ENCODE measurements at places on chromosomes 2 and 18.
A peak's percentile ranks its signal among the peaks of the same experiment; 100 is the strongest.

DNA sequence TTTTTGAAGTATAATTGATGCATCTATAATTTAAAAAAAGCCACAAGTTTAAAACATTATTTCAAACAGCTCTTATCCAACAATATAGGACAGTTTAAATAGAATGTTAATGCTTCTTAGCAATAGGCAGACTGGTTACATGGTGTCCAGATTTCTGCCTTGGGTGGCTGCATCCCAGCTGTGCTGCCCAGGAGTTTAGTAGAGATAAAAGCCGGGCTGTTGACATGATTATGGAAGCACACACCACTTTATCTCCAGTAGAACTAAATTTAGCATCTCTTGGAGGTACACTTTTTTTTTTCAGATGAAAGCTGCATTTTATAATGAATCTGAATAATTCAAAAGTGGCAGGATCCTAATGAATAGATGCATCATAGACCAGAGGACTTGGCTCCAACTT is 309.7 kb downstream of the PLCL1 start:
- H3K36me3 ChIP-seq = no peaks in the 10 kb centered on the region
- H3K4me3 ChIP-seq = no peak overlapping the region
- H3K27ac ChIP-seq = no peak overlapping the region
- no peak for DNase-seq
- no peaks in the 10 kb centered on the region for H3K4me1 ChIP-seq

DNA sequence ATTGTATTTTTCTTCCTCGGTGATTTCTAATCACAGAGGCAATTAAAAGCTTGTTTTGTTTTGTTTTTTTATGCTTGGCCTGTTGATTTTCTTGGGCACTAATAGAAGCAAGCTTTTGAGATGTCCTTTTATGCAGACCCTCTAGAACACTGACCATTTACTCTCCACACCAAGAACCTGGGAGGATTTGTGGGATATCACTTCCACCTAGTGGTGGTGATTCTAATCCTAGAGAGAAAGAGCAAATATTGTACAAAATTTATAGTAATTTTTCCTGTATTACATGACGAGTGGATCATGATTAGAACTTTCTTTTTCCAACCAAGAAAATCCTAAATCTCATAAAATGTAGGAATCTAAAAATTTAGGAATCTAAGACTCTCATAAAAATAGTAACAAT is 23.4 kb downstream of the NEMP2 start:
- no peak for DNase-seq
- no peaks in the 10 kb centered on the region for H3K27me3 ChIP-seq
- no peaks in the 10 kb centered on the region for H3K4me1 ChIP-seq
- peaks cover 3% of the 10 kb centered on the region for H3K36me3 ChIP-seq
- H3K27ac ChIP-seq = no peak overlapping the region
- H3K4me3 ChIP-seq = no peak overlapping the region

DNA sequence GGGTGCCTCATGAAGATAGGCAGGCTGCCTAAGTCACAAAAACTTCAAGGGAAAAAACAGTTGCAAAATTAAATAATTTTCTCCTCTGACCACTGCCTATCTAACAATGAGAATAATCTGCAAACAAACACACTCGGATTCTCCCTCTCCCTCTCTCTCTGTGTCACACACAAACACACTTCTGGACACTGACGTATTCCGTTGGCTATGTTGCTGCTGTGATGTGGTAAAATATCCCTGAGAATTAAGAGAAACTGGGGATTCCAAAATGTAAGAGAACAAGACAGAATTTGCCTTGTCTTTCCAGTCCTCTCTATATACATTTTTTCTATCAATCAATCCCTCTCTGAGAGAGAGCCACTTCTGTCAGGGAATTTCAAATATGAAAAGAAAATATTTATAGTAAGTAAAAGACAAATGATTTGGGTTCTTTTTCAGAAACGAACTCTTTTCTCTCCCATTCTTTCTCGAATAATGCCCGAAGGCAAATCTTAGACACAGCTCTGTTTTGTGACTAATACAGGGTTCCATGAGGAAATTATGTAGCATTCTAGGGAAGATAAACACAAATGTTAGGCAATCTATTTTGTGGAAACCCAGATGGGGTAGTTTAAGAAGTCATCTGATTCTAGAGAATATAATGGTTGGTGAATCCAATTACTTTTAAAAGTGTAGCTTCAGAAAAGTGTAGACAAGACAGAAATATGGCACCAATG is 310.3 kb upstream of the CYP26B1 start:
- no peaks in the 10 kb centered on the region for H3K27me3 ChIP-seq
- no peak for DNase-seq
- H3K27ac ChIP-seq = peak overlapping the region; percentile 79
- peaks cover 23% of the 10 kb centered on the region for H3K4me1 ChIP-seq

GRCh38 chr2:196677404-196677803 is 37.9 kb downstream of the CCDC150 start:
- H3K4me3 ChIP-seq = no peak overlapping the region
- H3K36me3 ChIP-seq = peaks cover 2% of the 10 kb centered on the region
- no peak for DNase-seq
- no peaks in the 10 kb centered on the region for H3K27me3 ChIP-seq
- H3K27ac ChIP-seq = no peak overlapping the region
- H3K4me1 ChIP-seq = peaks cover 2% of the 10 kb centered on the region

- H3K4me1 ChIP-seq = no peaks in the 10 kb centered on the region
- H3K36me3 ChIP-seq = no peaks in the 10 kb centered on the region
- no peak for DNase-seq
- H3K4me3 ChIP-seq = no peak overlapping the region
- H3K27me3 ChIP-seq = peaks cover 36% of the 10 kb centered on the region
These were observed 329.5 kb downstream of the PAX3 start for GRCh38 chr2:221969087-221969829.

DNA sequence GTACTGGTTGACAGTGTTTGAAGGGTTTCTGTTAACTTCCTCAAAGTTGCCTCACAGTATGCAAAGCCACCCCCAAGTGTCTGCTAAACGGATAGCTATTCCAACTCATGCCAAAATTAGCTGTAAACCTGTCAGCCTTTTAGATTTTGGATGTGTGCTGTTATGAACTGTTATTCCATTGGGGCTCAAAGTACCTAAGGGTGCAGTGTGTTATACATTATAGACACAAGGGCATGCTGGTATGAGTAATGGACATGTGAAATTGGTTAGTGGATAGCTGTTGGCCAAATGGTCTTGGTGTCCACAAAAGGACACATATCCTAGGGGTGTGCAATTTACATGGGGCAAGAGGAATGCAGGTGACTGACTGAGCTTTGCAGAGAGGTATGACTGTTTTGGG is 33.7 kb upstream of the CCBE1 start:
- H3K4me1 ChIP-seq = no peaks in the 10 kb centered on the region
- H3K4me3 ChIP-seq = no peak overlapping the region
- no peak for DNase-seq
- no peaks in the 10 kb centered on the region for H3K36me3 ChIP-seq

DNA sequence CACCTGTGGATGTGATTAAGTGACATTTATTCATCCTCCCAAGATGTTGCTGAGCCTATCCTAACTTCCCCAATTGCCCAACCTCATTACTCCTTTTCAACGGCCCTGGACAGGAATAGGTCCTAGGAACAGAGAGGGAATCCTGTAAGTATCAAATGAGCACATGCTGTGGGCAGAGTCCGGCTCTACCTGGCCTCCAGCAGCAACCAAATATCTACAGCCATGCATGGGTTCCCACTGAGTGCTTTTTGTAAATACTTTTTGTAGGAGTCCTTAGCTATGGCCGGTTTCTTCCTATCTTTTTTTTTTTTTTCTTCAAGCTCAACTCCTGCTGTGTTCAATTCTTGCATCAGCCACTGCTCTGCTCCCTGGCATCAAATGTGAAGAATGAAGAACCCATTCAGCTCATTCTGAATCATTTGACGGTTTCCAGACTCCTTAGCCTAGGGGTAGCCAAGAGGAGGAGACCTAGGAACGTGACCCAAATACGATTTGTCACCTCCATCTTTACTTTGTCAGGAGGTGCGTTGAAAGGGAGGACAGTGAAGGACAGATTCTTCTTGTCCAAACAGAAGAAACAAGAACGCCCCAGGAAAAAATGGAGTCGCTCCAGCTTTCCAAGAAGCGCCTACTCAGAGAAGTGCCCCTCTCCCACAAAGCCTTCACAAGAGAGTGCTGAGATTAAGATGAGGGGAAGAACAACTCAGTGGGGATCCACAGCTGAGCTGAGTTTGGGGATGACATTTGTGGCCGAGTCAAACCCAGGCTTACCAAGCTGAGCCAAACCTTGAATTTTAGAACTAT is 46.7 kb upstream of the LCLAT1 start:
- no peaks in the 10 kb centered on the region for H3K36me3 ChIP-seq
- no peak overlapping the region for H3K4me3 ChIP-seq
- no peak for DNase-seq
- H3K4me1 ChIP-seq = peaks cover 29% of the 10 kb centered on the region
- peaks cover 6% of the 10 kb centered on the region for H3K27me3 ChIP-seq

GRCh38 chr2:149192427-149192826 is 138.0 kb upstream of the LYPD6 start:
- no peak overlapping the region for H3K27ac ChIP-seq
- no peaks in the 10 kb centered on the region for H3K27me3 ChIP-seq
- peaks cover 3% of the 10 kb centered on the region for H3K4me1 ChIP-seq
- no peak for DNase-seq
- peaks cover 3% of the 10 kb centered on the region for H3K36me3 ChIP-seq

DNA sequence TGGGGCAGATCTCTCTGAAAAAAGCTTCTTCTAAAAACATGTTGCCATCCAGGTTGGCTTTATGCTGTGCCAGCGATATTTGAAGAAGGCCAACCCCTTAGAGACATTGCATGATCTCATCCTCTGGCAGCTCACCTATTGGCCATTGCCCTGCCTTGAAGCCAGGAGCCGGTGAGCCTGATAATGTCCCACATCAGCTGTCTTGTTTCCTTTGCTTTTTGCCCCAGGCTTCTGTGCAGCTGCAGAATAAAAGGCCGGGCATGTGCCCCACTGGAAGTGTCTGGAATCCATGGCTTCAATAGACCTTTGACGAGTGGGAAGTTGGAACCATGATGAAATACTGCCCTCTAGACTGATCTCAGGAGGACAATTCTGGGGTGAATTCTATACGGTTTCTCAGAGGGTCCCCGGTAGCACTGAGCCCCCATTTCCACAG is 523.5 kb upstream of the ZEB2 start:
- peaks cover 21% of the 10 kb centered on the region for H3K4me1 ChIP-seq
- no peaks in the 10 kb centered on the region for H3K27me3 ChIP-seq
- H3K27ac ChIP-seq = no peak overlapping the region
- H3K4me3 ChIP-seq = no peak overlapping the region

DNA sequence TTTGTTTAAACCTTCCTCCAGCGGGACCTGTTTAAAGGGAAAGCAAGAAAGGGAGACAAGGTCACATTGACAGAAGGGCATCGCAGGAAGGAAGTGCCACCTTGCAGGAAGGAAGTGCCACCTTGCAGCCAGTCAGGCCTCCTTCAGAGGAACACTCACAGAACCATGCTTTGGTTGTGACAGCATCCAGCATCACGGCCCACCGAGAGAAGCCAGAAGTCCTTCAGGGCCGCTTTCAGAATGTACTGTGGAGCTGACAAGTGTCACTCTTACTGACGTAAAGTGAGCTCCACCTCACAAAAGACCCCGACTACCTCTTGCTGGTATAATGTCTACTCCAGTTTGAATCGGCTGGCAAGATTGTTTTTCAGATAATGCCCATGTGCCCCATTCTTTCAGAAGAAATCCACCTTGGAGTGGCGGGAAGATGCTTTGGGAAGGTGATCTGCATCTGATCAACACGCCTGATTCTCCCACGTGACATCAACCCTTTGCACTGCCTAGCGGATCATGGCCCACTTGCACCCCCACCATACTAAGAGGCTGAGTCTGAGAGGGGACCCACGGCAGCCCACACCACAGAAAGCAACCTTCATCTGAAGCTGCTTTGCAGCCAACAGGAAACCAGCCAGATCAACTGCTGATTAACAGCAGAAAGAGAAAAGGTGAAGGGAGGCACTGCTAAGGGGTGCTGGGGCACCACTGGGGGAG is 99.8 kb downstream of the UXS1 start:
- DNase-seq = peak; percentile 60
- peaks cover 3% of the 10 kb centered on the region for H3K36me3 ChIP-seq
- H3K27me3 ChIP-seq = peaks cover under 1% of the 10 kb centered on the region
- H3K4me3 ChIP-seq = no peak overlapping the region
- no peaks in the 10 kb centered on the region for H3K4me1 ChIP-seq

- no peak overlapping the region for H3K27ac ChIP-seq
- H3K4me3 ChIP-seq = no peak overlapping the region
- peaks cover 20% of the 10 kb centered on the region for H3K4me1 ChIP-seq
- H3K36me3 ChIP-seq = peaks cover 3% of the 10 kb centered on the region
These were observed 133.4 kb downstream of the CABLES1 start for GRCh38 chr18:23268641-23269040.

DNA sequence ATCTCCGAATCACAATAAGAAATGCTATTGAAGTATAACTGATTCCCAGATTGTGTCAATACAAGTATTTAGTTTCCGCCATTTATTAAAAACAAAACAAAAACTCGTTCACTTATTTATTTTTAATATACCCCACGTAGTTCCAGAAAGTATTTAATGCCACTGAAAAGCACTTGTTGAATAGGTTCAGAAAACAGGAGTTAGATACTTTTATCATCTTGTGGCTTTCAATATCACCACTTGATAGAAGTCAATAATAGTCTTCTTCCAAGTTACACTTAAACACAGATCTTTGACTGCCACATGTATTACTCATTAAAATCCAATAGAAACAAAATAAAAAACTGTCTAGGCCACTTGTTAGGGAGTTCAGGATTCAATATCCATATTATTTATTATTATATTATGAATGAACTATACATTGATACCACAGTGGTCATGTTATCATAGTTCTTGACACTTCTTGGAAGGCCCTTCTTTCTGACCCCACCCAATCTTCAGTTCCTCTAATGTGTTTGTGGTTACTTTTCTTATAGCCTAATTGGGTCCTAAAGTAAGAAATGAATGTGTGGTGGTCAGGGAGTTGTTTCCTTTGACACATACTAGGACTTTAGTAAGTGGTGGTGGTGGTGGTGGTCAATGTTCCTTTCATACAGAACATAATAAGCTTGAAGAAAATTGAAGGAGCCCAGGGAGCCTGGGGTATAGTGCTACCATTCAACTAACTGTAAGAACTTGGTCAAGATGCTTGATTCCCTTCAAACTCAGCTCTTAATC is 221.3 kb upstream of the ITGA4 start:
- H3K27ac ChIP-seq = no peak overlapping the region
- H3K36me3 ChIP-seq = no peaks in the 10 kb centered on the region
- no peak for DNase-seq
- no peak overlapping the region for H3K4me3 ChIP-seq

DNA sequence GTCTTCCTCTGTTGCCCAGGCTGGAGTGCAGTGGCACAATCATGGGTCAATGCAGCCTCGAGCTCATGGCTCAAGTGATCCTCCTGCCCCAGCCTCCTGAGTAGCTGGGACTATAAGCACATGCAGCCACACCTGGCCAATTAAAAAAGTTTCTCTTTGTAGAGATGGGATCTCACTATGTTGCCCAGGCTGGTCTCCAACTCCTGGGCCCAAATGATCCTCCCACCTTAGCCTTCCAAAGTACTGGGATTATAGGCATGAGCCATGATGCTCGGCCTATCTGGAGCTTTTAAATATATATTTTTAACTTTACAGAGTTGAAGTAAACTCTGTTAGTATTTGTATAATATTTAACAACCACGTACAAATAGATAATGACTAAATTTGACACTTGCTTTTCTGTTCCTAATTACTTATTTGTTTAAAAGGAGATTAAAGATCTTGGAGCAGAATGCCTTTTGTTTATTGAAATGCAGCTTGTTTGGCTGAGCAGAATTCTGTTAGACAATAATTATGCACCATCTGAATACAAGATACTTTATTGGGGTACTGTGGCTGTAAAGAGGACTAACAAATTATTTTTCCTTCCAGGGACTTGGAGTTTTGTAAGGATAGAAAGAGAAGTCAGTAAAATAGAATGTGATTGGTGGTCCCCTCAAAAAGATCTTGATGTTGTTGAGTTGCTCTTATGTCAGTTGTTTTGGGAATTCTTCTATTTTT is 175.0 kb downstream of the FMNL2 start:
- no peak overlapping the region for H3K27ac ChIP-seq
- H3K4me3 ChIP-seq = no peak overlapping the region
- no peaks in the 10 kb centered on the region for H3K27me3 ChIP-seq
- peaks cover 61% of the 10 kb centered on the region for H3K4me1 ChIP-seq
- no peak for DNase-seq
